ENCODE measurements at places on chromosomes 12 and 14.

DNA sequence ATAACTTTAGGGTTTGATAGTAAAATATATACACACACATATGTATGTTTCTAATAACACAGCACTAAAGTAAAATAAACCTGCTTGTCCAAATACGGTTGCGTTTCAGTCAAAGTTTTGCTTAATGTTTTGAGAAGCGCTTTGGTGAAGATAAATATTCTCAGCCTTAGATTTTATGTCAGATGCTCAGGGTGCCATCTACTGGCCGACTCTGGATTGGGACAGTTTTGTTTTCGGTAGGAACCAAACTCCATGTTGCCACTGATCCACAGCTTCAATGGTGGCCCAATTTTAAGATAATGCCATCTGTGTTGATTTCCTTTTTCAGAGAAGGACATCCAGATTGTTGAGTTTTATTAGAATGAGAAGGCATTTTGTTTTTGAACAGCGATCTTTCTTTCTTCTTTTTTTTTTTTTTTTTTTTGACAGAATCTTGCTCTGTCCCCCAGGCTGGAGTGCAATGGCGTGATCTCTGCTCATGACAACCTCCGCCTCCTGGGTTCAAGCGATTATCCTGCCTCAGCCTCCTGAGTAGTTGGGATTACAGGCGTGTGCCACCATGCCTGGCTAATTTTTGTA lies 43.1 kb downstream of the LLPH start:
- peak; percentile 8 for DNase-seq

DNA sequence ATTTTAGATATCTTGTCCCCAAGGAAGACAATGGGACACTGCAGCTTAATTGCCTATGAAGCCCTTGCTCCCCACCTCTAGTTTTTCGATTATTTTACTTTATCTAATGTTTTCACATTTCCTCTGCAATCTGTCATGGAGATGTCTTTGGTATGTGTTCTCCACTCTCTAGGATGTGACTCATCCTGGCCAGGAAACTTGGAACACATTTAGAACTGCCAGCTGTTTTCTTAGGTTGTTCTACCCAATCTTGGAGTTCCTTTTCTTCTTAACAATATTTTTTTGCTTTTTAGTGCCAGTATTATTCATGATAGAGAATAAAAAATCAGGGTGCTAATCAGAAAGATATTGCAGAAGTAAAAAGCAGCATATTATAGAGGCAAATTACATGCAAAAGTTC lies 101.7 kb upstream of the CLEC14A start:
- no peak for DNase-seq

- DNase-seq = no peak
Measured at GRCh38 chr12:4645023-4645422, 3.8 kb downstream of the AKAP3 start.

- no peak for DNase-seq
Measured at GRCh38 chr12:89062996-89063395, 289.3 kb downstream of the DUSP6 start.

GRCh38 chr12:11707535-11707934 lies 58.1 kb downstream of the ETV6 start:
- DNase-seq = no peak

GRCh38 chr14:69882116-69882864 lies 3.1 kb downstream of the SMOC1 start:
- DNase-seq = no peak

GRCh38 chr14:105855246-105855892 lies 329.0 kb downstream of the TMEM121 start:
- no peak for DNase-seq

DNA sequence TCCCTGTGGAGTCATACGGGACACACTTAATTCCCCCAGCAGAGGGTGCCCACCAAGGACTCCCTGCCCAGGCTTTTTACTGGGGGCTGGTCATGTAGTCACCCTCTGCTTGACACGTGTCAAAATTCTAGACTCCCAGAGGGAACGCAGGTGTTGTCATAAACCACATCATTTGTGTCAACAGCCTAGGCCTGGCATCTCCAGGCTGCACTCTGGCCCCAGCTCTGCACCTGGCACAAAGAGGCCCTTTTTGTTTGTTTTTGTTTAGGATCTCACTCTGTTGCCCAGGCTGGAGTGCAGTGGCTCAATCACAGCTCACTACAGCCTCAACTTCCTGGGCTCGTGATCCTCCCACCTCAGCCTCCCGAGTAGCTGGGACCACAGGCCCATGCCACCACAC lies 21.1 kb downstream of the BRI3BP start:
- DNase-seq = no peak

DNA sequence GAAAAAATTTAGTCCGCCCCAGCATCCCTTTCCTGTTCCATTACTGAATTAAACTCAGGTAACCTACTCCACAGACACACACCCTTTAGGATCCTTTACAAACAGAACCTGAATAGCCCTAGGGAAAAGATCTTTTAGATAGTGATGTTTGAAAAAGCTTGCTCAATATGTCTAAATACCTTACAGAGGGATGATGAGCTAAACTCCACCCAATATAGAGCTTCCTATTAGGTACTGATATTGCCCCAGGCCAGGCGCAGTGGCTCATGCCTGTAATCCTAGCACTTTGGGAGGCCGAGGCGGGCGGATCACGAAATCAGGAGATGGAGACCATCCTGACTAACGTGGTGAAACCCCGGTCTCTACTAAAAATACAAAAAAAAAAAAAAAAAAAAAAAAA lies 50.1 kb downstream of the FERMT2 start:
- no peak for DNase-seq

GRCh38 chr14:68978172-68978911 lies 760 bp downstream of the ACTN1 start:
- peak; percentile 52 for DNase-seq

GRCh38 chr12:77644915-77645605 lies 185.6 kb upstream of the NAV3 start:
- DNase-seq = no peak

GRCh38 chr14:90576981-90577660 lies 180.3 kb downstream of the CALM1 start:
- DNase-seq = no peak

DNA sequence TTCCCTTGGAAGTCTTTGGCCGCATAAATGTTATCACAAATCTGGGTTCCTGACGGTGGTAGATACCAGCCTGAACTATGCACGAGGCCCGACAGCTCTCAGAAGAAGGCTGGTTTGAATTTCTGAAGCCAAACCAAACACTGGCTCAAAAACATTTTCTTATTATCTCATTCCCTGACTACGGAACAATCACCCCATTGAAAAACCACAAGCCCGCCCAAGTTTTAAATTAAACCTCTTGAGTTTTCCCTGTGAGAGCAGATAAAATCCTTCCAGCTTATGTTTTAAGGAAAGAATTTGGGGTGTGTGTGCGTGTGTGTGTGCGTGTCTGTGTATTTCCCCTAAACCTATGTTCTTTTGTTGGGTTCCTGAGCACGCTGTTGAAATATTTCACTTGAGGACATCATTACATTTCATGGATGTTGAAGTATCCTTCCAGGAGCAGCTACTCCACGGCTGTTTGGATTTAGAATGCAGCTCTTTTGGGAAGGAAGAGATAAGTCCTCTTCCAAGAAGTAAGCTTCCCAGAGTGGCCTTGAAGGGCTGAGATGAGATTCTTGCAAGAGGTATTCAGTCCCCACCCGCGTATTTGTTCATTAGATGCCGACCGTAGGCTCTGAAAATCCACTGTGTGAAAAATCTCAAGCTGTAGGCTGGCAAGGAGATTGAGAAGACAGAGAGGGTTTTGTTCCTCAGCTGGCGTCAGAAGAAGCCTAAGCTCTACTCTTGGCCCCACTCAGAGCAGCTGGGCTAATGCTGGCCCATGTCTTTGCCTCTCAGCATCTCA lies 131.0 kb upstream of the NCOR2 start:
- no peak for DNase-seq

DNA sequence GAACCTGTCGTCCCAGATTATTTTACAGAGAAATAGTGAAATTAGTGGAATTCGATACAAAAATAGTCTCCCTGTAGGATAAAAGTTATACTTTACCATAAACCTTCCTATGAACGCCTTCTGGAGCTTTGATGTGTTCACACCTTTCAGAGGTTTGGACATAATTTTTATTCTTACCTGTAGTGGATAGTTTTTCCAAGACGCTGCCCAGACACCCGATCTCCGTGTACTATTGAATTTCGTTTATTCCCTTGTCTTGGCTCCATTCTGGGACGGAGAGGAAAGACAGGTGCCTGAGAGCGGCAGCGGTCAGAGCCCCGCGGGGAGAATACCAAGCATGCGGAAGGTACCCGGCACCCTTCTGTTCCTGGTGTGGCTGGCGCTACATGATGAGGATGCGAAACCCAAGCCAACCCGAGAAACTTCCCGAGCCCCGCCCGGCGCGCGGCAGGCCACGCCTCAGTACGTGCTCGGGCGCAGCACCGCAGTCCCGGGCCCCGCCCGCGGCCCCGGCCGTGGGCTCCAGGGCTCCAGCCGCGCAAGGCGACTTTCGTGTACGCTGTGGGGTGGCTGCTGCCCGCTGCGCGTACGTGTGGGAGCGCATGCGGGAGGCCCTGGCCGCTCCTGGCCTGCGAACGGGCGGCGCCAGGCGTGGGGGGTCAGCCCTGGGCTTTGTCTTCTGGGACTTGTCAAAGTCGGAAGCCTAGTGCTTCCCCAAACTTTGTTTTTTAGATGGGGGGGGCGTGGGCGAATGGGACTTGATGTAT lies 11.3 kb upstream of the SNAPC1 start:
- DNase-seq = peak; percentile 80

DNA sequence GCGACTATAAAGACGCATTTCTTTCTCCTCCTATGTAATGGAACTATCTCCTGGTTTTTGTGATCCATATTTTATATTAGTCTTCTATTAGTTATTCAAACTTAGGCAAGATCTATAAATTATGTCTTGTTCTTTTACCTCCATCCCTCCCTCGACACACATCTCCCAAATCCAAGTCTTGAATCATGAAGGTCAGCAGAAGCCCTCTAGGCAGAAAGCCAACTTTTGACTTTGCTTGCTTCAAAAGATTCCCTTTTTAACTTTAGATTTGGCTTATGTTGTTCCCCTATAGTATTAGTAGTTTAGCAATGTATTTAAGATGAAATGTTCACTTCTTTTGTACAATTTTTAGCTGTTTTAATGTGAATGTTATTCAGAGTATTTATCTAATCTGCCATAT lies 689.8 kb downstream of the SLC6A15 start:
- no peak for DNase-seq

GRCh38 chr14:22397221-22397737 lies 191.7 kb downstream of the DAD1 start:
- DNase-seq = no peak

GRCh38 chr12:4960030-4960429 lies 50.3 kb downstream of the KCNA1 start:
- no peak for DNase-seq

- no peak for DNase-seq
Measured at GRCh38 chr12:39372929-39373328, 70.0 kb downstream of the KIF21A start.

GRCh38 chr14:83611491-83611890 lies 1918.5 kb upstream of the FLRT2 start:
- DNase-seq = no peak

GRCh38 chr12:93407963-93408283 lies 30.2 kb downstream of the NUDT4 start:
- no peak for DNase-seq

DNA sequence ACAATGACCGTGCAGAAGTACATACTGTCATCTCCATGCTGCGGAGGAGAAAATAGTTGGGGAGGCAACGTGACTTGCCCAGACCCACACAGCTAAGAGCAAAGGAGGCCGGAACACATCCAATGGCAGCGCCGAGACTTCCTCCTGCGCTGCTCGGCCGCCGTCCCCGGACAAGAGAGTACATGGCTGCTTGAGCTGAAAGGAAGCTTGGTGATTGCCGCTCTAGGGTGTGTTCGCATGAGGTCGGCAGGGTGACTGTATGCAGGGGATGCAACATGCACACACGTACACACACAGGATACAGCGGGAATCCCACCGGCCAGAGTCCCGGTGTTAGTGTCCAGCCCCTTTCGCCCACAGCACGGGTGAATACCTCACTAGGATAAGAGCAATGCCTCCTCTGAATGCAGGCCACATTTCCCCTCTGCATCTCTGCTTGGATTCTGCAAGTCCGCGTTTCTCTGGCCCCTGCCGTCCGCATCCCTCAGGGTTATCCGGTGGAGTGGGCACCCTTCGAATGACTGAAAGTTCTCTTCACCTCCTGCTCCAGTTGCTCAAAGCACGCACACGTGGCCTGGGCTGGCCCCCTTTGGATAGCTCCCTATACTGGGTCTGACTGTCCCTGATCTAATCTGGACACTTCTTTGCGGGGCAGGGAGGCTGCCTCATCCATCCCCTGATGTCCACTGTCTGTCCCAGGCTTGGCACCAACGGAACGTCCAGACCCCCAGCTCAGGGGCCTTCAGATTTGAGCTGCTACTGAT lies 78.8 kb downstream of the GSC start:
- DNase-seq = no peak

DNA sequence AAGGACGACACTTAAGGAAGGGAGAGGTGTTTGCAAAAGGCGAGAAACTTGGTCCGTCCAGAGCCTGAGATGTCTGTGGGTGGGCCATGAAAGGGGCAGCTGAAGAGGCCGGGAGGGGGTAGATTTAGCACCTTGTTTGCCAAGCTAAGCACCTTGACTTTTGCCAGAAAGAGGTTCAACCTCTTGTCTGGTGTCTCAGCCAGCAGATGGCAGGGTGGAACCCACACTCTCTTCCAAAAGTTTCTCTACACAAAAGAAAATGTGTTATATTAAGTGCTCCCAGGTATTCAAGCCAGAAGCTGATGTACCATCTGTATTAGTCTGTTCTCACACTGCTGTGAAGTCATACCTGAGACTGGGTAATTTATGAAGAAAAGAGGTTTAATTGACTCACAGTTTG lies 69.9 kb downstream of the SUDS3 start:
- DNase-seq = no peak

- peak; percentile 67 for DNase-seq
Measured at GRCh38 chr12:110689281-110690126, 589 bp upstream of the HVCN1 start.

- DNase-seq = no peak
Measured at GRCh38 chr14:65422088-65422834, 9.7 kb downstream of the FUT8 start.

DNA sequence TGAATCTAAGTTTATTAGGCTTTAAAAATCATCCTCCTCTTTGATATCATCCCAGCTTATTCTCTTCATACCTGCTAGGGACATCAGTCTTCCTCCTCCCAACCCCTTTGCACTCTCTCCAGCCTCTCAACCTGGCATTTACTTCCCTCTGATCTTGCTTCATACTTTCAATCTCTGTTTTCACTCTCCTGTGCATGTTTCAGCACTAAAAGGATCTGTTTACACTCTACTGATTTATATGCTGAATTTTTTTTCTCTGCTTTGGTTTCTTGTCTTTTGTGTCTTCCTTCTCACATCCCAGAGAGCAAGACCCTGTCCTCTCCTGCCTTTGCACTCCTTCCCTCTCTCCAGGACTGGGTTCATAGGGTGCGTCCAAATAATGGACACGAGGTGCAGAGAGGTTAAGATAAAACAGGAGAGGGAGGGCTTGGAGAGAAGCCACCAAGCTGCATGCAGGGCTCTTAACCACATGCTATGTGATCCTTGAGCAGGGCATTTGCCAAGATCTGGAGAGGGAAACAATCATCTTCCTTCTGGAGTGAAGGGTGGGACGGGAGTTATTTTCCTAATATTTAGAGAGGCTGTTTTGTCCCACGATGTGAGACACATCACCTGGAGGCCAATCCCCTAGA lies 3.0 kb upstream of the CISTR start:
- no peak for DNase-seq

Measured in HL-60 (cell line).